ENCODE measurements at places on chromosomes 16 and 17. TPM values are rescaled to one million over a fixed set of nuclear protein-coding genes. Genes with fewer than 3 reads are reported as not detected.

Gene NETO2
- total RNA-seq, result 9.7 TPM

Gene RRAD
- 8.2 TPM for total RNA-seq

- DNase-seq, result no peak
Observed at GRCh38 chr16:55566432-55567175, at the start of gene CAPNS2. Gene CAPNS2, plus strand, starts transcription at chr16:55566684. Its CDS starts 73 bp downstream, at chr16:55566757.

GRCh38 chr16:54193665-54194333 is 92.8 kb downstream of the IRX3 start:
- DNase-seq, result peak; percentile 79

GRCh38 chr16:47449788-47450187 is 11.1 kb downstream of the ITFG1 start:
- no peak for DNase-seq

GRCh38 chr16:89700649-89701424 is 668 bp downstream of the SPATA2L start:
- DNase-seq, result peak; percentile 69

DNA sequence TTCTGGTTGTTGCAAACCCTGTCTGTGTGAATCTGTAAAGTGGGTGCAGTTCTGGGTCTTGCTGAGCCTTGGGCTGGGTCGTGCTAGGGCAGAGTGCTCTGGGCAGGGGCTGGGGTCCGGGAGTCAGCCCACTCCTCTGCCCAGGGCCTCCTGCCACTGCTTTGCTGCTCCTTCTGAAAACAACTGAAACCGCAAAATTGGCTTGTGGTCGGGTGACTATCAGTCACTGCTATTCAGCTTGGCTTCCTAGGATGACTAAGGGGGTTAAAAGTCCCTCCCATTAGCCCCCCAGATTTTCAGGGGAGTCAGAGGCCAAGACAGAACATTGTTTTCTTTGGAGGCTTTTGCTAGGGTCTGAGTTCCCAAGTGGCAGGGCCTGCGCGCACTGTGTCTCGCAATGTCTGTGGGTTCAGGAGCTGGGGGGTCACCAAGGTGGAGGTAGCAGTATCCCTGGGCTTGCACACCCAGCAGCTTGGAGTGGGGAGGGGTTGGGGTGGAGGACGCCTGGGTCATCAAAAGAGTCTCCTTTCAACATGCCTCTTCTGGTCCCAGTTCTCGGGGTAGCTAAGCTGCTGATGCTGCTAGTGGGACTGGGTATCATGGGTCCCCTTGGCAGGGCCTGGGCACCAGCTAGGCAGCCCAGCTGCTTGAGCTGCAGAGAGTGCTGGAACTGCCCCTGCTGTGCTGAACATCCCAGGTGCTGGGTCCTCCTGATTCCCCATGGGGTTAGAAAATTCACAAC is 13.5 kb upstream of the TBX21 start:
- no peak for DNase-seq

GRCh38 chr17:65522751-65523404 is 38.6 kb downstream of the AXIN2 start:
- no peak for DNase-seq
